PC-3 (cell line): ENCODE measurements at places on chromosomes 16 and 17.

- peak; percentile 29 for DNase-seq
Observed at GRCh38 chr16:8905168-8905762, 23.1 kb downstream of the LITAFD start.

GRCh38 chr16:71449020-71449419 lies 7.2 kb upstream of the TLE7 start:
- no peak for DNase-seq

DNA sequence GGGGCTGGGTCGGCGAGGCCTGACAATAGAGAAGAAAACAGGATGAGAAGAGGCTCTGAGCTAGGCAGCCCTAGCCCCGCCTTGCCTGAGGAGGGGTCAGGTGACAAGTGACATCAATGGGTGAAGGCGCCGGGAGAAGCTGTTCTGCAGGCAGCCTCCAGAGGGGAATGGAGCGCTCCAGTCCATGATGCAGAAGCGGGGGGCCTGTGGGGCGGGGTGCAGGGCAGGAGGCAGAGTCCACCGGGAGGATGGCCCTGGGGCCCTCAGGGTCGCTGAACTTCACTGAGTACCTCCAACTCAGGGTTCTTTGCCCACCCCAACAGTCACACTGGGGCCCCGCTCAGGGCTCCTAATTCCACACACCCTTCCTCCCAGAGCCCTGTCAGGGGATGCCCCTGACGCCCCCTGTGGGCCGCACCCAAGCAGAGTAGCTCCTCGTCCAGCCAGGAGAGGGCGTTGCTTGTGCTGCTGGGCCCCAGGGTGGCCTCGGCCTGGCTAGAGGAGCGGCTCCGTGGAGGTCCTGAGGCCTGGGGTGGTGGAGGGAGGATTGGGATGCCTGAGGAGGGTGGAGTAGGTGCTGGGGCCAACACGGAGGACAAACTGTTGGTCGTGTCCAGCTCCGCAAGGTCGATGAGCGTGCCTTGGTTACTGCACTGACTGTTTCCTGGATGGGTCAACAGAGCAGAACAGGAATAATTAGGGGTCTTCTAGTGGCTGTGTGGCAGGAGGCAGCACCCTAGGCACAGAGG lies 20.8 kb downstream of the GGA3 start:
- DNase-seq: peak; percentile 47

DNA sequence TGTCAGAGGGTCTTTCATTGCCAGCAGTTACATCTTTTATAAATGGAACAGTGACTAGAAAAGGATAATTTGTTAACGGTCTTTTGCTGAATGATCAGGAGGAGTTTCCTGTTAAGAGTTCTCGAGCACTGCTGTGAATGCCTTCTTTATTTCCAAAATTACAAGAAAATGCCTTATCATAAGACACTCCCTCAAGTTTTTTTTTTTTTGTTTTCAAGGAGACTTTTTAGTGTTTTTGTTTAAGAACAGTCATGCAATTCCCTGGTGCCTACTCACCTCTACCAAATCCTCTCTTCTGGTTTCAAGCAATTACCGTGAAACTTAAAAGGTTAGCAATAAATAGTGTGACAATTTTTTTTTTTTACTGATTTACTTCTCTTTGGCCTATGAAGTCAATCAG lies 19.0 kb upstream of the VWA3A start:
- DNase-seq: no peak

- DNase-seq: no peak
Observed at GRCh38 chr16:74079232-74079586, 217.4 kb upstream of the PSMD7 start.

GRCh38 chr17:34067011-34067410 lies 188.1 kb upstream of the CCL2 start:
- DNase-seq: no peak

GRCh38 chr17:80443916-80444643 lies 29.1 kb downstream of the ENDOV start:
- DNase-seq: no peak

DNA sequence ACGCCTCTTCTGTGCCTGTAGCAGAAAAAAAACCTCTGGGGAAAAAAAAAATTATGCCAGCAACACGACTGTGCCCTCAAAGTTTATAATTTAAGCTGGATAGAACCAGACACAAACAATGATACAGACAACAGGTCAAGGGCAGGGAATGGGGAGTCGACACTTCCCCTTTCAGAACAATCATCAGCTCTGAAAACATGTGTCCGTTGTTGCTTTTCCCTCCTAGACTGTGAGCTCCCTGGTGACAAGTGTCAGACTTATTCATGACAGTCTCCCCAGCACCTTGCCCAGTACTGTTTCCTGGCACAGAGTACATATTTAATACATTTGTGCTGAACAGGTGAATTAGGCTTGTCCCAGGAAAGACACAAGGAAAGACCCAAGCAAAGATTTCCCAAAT lies 178.3 kb downstream of the SOX9 start:
- DNase-seq: no peak

DNA sequence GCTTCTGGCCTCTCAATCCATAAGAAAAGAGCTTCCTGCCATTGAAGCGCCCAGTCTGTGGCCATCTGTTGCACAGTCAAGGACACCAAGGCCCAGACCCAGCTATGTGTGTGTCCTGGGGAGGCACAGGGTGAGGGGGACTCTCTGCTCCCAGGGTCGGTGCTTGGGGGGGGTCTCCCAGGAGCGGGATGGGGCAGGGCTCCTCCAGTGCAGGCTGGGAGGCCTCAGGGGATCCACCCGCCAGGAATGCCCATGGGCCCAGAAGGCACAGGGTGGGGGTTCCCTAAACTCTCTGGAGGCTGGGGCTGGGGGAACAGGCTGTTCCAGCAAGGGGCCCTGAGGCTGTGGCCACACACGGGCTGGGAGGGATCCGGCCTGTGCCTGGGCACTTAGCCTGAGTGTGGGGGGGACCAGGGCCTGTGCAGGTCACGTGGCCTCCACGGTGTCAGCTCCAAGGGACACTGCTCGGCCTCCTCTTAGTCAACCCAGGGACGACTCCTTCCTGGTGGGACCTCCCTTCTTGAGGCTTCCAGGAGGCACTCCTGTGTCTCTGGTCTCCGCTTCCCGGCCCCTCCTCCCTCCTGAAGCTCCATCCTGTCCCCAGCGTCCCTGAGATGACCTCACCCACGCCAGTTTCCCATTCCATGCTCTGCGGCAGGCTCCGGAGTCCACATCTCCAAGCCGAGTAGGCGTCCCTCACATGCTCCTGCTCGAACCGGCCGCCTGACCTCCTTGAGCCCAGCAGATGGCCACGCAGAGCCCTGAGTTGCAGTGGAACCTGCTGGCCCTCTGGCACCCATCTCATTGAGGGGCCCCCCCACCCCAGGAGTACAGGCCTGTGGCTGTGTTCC lies 23.1 kb upstream of the BAHCC1 start:
- peak; percentile 39 for DNase-seq

GRCh38 chr17:62121025-62121730 lies 56.1 kb upstream of the MED13 start:
- DNase-seq: no peak

DNA sequence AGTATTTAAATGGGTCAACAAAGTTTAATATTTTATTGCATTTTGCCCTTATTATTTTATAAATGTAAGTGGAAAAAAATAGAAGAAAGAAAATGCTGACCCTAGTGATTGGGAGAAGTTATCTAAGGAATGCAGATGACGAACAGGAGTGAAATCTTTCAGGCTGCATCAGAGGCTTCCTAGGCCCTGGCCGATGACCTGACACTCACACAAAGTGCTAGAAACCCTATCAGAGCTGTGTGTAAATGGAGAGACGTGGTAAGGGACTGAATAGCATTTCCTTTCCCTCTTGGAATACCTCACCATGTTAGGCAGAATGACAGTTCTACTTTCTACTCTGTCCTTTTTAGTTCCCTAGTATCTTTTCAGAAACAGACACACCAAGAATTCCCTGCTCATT lies 44.9 kb upstream of the CNEP1R1 start:
- DNase-seq: no peak

DNA sequence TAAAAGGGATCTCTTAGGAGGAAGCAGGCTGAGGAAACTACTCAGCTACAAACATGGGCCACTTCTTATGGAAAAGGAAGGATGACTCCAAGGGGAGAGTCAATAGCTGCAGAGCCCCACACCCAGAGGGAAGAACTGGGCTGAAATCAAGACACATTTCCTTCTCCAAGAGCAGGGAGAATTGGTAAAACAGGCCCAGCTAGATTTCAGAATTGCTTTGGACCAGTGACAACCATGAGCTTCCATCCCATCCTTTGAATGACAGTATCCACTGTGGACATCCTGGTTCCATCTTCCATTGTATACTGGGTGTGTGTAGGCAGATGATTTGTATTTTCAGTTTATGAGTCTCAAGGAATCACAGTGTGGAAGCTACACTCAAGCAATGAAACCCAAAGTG lies 267.5 kb downstream of the IRF8 start:
- DNase-seq: no peak

- no peak for DNase-seq
Observed at GRCh38 chr16:82935766-82936165, 309.0 kb downstream of the CDH13 start.

GRCh38 chr16:66605979-66606751 lies 1.7 kb downstream of the CMTM3 start:
- DNase-seq: no peak

DNA sequence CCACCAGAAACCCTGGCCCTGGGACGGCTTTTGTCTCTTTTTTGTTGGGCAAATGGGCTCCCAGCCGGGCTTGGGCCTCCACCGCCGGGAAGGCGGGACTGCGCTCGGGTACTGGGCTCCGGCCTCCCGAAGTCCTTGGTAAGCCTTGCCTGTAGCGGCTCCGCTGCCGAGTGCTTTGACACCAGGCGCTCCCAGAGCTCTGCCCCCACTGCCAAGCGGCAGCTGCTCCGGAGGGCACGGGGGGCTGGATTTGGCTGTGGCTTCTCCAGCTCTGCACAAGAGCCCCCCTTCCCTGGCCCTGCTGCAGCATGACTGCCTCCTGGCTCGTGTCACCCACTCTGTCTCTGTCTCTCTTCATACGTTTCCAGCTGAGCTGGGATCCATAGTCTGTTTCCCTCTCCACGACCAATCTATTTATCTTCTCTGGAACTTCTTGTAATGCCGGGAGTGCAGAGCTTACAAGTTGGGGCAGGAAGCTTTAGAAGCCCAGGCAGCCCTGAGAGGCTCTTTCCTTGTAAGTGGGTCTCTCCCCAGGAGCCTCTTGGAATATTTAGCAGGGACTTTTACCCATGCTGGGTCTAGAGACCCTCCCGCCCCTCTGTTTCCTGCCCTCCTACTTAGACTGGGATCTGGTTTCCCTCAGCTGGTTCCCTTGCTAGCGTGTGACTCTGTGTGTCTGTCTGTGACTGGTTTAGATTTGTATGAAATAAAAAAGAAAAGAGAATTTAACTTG lies 246.9 kb upstream of the GSE1 start:
- no peak for DNase-seq

DNA sequence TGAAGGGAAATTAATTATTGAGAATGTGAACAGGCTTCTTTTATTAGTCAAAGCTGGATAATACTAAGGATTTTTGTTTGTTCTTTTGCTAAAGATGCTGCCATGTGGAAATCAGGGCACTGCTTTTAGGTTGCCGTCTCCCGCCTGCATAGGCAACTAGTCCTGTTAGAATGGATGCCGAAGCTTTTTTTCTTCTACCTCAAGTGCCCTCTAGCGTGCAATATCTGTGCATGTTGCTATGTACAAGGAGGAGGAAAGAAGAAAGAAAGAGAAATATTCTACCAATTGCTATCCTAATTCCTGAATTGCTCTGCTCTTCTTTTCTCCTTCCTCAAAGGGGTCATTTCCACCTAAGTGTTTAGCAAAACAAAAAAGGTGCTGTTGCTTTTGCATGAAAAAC lies 5.2 kb upstream of the CDH8 start:
- DNase-seq: peak; percentile 68

- DNase-seq: no peak
Observed at GRCh38 chr17:8163978-8164814, 1.4 kb upstream of the VAMP2 start.

- DNase-seq: no peak
Observed at GRCh38 chr17:65201331-65201730, 64.2 kb downstream of the RGS9 start.

DNA sequence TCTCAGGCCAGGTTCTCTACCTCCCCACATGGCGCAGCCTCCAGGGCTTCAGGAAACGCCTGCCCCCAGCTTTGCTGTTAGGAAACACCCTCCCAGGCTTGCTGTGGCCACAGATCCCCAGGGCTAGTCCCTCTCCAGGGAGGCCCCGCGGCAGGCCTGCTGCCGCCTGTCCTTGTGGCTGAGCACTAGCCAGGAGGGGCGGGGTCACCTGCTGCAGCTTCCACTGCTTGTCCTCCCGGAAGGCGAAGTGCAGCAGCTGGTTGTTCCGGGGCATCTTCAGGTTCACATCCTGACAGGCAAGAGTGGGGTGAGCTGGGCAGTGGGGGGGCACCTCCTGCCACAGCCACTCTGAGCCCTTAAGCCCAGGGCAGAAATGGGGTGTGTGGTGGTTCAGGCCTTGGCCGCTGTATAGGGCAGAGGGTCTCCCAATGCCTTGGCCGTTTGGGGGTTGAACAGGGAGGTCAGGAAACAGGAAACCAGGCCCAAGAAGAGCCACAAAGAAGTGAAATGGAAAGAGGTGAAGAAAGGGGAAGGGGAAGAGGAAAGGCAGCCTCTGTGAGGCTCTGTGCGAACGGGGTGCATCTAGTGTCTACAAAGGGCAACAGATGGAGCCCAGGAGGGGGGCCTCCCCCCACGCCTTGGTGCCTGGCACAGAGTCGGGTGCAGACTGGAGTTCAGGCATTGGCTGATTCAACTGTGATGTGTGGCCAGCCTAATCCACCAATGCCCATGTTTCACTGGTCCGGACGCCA lies 2.0 kb downstream of the ROGDI start:
- DNase-seq: no peak

DNA sequence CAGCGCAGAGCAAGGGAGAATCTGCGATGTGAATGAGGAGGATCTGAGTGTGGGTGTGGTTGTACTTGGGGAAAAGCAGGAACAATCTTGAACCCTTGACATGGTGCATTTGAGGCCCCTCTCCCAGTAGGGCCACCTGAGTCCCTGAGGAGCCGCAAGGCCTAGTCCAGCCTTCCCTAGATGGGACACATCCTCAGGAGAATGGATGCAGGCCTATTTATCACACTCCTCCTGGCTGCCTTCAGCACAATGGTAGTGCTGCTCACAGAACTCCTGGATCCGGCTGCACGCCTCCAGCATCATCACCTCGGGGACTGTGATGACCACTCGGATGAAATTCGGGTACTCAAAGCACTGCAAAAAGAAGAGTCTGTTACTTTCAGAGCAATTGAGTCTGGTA lies 9.0 kb downstream of the TAT start:
- DNase-seq: no peak

DNA sequence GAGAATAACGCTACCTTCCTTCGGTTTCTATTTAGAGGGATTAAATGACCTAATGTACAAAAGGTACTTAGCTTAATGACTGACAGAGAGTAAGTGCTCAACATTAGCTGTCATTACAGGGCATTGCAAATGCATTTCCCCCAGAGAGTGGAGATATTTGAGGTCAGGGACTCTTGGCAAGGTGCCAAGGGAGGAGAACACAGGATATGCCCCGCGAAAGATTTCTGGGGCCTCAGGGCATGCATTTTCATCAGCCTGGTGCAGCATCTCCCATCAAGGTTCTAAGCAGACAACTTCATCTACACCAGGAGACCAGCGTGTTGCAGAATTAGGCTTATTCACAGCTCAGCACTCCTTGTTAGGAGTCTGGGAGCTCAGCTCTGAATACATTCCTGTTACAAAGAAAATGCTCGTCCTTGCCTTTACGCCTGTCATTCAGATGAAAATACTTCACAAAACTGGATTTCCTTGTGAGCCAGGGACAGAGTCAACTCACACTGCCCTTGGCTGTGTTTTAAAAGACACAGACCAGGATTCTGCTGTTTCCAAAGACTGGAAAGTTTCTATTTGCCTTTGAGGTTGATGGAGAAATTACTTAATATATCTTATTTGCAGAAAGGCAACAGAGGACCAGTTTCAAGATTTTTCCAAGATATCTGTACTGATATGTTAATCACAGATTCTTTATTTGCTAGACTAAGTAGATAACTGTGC lies 108.2 kb downstream of the VAT1L start:
- DNase-seq: no peak
